ENCODE measurements at places on chromosomes 4 and X. TPM values are rescaled to one million over a fixed set of nuclear protein-coding genes. Genes with fewer than 3 reads are reported as not detected.

The PDLIM3 gene
- total RNA-seq = 79.3 TPM

The MSANTD1 gene
- total RNA-seq = 0.13 TPM

The STEEP1 gene
- 34.4 TPM for total RNA-seq

DNA sequence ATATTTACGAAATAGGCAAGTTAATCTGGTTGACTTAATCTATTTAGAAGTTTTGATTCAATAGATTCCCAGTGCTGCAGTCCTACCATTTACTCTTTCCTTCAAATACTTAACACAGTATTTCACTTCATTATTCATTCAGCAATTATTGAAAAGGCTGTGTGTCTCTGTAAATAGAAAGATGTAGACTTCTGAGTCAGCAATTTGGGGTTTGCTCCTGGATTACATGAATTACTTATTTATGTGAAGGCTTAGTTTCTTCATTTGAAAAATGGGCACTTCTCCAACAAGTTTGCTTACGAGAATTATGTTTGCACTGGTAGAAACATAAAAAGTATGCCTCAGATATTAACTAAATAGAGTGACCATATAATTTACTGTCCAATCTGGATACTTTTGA lies 17.4 kb downstream of the ADAM29 start:
- DNase-seq = no peak
